ENCODE measurements at places on chromosomes 13 and 19.

DNA sequence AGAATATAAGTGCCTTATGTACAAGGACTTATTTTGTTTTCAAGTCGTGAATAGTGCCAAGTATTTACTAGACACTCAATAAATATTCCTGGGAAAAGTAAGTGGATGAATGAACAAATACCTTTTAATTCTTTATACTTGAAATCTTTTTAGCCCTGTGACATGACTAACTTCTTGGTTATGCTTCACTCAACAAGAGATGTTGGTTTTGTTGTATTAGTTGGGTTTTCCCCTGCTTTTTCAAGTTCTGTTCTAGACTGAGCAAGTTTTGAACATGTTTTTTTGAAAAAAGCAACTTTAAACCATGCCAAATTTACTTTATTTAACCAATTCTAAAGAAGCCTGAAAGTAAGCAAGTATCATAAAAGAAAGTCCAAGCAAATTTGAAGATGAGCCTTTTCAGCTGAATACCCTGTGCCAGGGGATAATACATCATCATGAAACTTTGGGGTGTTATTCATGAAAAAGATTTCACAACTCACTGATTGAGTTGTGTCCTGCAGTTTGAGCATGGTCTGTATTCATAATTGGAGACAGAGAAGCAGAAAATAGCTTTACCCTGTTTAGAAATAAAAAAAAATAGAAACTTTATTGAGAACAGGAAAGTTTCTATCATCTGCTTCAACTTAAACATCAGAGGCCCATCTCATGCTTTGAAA is 11.1 kb downstream of the LMO7 start:
- no peak for DNase-seq

DNA sequence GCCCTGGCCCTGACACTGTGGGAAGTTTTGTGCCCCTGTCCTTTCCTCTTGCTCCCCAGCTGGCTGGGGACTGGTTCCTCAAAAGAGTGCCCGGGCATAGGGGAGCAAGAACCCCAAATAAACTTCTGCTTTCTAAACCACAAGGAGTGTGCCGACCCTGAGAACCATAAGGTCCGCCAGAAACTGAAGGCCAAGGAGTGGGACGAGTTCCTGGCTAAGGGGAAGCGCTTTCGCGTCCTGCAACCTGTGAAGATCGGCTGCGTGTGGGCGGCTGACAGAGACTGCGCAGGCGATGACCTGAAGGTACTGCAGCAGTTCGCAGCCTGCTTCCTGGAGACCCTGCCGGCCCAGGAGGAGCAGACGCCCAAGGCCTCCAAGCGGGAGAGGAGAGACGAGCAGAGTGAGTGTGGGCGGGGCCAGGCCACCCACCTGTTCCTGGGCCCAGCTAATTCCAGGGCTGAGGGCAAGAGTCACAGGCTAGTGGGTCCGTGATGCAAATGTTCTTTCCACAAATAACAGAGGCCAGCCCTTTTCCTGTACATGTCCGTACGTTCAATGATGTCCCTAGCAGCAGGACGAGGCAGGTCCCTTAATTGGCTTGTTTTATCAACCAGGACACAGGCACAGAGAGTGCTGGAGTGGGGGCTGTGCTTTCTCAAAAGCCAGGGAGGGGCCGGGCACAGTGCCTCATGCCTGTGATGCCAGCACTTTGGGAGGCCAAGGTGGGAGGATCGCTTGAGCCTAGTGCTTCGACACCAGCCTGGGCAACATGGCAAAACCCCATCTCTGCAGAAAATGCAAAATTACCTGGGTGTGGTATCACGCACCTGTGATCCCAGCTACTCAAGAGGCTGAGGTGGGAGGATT is 25.6 kb downstream of the UBXN6 start:
- no peak for DNase-seq

DNA sequence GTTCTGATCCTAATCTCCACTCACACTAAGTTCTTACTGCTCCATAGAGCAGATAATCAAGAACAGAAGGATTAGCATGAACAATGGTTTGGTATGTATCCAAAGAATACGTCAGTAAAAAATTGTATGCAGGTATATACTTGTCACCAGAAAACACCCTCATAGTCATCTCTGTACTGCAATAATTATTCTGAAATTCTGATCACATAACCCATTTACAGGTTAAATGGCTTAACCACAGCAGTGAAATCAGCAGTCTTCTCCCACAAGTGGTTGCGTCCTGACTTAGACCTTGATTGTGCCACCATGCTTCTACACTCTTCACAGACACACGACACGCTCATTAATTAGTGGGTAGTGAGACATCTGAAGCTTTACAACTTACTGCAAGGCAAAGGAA is 50.9 kb downstream of the LNX2 start:
- no peak for DNase-seq

- DNase-seq: no peak
Measured at GRCh38 chr13:65585346-65585745, 1644.8 kb downstream of the PCDH9 start.

GRCh38 chr19:10946958-10947657 is 13.7 kb upstream of the SMARCA4 start:
- no peak for DNase-seq

GRCh38 chr19:27773318-27774094 is 1439.4 kb downstream of the UQCRFS1 start:
- no peak for DNase-seq

- no peak for DNase-seq
Measured at GRCh38 chr19:12482509-12482886, 2.1 kb downstream of the ZNF709 start.

GRCh38 chr19:43564800-43565199 is 10.5 kb downstream of the XRCC1 start:
- no peak for DNase-seq

GRCh38 chr19:58021541-58022282 is 12.1 kb upstream of the ZSCAN1 start:
- DNase-seq: peak; percentile 11

DNA sequence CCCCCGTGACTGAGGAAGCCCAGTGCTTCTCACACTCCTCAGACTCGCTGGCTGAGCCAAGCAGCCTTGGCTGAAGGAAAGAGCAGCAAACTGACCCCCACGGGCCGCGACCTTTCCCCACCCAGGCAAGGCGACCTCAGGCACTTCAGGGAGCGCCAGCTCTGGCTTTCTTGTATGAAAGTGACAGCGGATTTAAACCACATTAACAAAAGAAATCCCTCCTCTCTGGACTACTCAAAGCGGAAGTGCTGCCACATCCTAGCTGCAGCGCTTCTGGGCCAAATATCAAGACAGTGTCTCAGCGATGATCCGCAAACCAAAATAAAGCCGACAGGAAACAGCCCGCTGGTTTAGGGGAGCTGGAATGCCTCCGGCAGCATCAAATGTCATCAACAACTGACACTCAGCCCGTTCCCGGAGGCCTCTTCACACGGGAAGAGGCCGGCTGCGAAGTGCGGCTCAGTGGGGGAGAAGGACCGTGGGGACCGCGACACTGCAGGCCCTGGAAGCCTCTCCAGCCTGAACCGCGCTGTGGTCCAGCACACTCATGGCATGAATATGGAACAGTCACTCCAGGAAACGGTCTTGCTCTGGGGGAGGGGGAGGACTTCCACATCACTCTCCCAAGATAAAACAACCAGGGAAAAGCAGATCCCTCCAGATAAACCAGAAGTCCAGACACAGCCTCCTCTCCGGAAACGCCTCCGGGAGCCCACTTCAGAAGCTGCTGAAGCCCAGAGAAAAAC is 1.4 kb downstream of the RASA3 start:
- no peak for DNase-seq

- no peak for DNase-seq
Measured at GRCh38 chr19:36483653-36484052, 5.7 kb downstream of the ZNF566 start.

DNA sequence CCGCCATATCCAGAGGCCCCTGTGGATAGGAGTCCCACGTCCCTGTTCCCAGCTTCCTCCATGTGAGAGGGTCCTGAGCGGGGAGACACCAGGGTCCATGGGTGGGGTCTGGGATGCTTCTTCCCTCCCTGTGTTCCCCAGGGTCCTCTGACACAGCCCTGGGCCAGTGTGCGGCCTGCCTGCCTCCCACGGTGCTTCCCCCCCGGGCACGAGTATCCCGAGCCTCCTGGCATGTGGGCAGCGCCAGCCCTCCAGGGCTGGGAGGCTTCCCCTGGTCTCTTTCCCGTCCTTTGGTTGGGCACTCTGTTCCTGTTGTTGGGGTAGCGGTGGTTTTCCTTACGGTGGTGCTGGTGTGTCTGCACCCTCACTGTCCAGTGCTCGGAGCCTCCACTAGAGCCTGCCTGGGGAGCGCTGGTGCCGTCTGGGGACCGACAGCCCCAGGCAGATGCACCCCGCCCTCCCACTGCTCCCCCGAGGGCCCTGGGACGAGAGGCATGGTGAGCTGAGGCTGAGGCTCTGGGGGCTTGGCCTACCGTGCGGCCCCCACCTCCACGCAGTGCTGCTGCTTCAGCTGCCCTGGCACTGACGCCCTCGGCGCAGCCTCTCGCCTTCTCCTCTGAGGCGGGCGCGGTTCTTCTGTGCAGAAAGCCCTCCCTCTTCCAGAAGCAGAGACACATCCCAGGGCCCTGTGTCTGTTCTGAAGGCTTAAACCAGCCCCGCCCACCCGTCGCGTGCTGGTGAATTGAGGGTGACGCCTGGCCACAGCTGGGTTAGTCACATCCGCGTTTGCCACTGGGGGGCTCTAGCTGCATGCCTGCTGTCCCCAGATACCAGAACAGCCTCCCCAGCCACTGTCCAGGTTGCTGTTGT is 27.9 kb downstream of the PLEKHJ1 start:
- no peak for DNase-seq

- DNase-seq: no peak
Measured at GRCh38 chr13:46577696-46578589, 25.0 kb downstream of the LRCH1 start.

DNA sequence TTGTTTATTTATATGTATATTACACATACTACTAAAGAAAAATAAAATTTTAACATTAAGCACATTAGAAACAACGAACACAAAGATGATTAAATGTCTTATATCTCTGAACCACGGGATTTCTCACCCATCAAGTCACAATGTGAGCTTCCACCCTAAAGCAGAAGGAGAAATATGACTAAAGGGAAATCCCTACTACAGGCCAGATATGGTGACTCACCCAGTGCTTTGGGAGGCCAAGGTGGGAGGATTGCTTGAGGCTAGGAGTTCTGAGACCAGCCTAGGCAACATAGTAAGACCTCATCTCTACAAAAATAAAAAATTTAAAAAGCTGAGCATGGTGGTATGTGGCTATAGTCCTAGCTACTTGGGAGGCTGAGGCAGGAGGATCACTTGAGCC is 24.6 kb downstream of the DCT start:
- DNase-seq: no peak

DNA sequence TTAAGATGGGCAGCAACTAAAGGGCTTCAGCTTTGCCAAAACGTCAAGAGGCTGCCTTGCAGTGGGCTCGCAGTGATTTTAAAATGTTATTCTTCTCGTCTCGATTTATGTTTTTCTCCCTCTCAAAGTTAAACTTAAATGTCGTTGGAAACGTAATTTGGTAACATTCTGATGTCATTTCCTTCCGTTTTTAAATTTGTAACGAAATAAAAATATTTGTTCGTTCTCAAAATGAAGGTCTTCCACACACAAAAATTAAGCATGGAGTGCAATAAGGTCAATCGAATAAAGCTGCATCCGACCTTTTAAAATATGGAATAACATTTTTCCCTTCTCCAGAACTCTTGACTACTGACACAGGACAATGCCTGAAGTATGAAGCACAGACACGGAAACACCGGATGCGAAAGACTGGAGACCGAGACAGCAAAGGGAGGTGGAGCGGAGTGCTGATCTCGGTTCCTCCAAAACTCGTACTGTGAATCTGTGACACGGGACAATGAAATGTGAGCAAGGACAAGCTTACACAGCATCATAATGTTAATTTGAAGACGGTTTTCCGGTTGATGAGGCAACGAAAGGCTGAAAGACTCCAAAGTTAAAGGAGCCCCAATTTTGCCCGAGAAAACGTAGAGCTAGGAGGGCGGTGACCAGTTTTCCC is 850 bp downstream of the MTMR6 start:
- DNase-seq: no peak

DNA sequence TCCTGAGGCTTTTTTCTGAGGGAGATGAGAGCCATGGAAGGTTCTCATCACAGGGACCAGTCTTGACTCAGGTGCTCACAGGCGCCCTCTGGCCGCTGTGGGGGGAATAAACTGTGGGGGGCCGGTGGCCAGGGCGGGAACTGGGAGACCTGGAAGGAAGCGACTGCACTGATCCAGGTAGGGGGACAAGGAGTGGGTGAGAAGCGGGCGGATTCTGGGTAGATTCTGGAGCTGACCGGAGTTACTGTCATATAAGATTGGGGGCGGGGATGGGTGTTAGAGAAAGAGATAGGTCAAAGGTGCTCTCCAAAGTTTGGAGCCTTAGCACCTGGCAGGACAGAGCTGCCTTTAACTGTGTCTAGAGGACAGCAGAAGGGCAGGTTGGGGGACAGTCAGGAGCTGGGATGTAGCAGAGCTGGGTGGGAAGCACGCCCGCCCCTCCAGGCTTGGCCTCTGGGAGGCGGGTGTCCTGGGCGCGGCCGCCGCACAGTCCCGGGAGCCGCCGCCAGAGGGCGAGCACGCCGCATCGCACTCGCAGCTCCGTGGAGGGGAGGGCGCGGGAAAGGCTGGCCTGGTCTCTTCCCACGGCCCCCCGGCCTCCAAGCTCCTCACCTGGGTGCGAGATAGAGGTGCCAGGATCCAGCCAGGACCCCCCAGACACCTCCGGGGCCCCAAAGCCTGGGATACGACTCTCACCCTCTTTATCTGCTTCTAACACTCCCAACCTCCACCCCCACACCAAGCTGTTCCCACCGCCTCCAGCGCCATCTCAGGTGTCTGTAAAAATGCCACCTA is 4.2 kb upstream of the DAND5 start:
- peak; percentile 67 for DNase-seq

GRCh38 chr13:98462946-98463345 is 114.0 kb downstream of the STK24 start:
- no peak for DNase-seq

All from stimulated activated CD8-positive, alpha-beta memory T cell treated with anti-CD3 and anti-CD28 coated beads, Interleukin-7, amount 100 ng/mL, for 48 hours (primary cell).